ENCODE measurements at places on chromosomes 13 and 19.

GRCh38 chr19:44703336-44704078 is 4.6 kb downstream of the CEACAM16 start:
- DNase-seq, result no peak

- DNase-seq, result no peak
These were observed 3.3 kb upstream of the TM6SF2 start for GRCh38 chr19:19276386-19276785.

DNA sequence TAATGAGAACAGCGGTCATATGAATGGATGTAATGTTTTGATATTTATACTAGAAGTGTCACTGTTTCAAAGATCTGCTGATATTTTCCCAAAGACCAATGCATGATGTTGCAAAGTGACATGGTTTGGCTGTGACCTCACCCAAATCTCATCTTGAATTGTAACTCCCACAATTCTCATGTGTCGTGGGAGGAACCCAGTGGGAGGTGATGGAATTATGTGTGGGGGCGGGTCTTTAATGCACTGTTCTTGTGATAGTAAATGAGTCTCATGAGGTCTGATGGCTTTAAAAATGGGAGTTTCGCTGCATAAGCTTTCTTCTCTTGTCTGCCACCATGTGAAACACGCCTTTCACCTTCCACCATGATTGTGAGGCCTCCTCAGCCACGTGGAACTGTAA is 98.3 kb downstream of the AKAP11 start:
- peak; percentile 40 for DNase-seq

- DNase-seq, result no peak
These were observed 116.0 kb downstream of the ZAR1L start for GRCh38 chr13:32199168-32199567.

GRCh38 chr13:73708393-73708985 is 425.7 kb downstream of the KLF12 start:
- DNase-seq, result no peak

GRCh38 chr19:28021259-28022185 is 1191.4 kb downstream of the UQCRFS1 start:
- DNase-seq, result no peak

- DNase-seq, result no peak
These were observed 1.3 kb upstream of the ISYNA1 start for GRCh38 chr19:18439025-18439909.

DNA sequence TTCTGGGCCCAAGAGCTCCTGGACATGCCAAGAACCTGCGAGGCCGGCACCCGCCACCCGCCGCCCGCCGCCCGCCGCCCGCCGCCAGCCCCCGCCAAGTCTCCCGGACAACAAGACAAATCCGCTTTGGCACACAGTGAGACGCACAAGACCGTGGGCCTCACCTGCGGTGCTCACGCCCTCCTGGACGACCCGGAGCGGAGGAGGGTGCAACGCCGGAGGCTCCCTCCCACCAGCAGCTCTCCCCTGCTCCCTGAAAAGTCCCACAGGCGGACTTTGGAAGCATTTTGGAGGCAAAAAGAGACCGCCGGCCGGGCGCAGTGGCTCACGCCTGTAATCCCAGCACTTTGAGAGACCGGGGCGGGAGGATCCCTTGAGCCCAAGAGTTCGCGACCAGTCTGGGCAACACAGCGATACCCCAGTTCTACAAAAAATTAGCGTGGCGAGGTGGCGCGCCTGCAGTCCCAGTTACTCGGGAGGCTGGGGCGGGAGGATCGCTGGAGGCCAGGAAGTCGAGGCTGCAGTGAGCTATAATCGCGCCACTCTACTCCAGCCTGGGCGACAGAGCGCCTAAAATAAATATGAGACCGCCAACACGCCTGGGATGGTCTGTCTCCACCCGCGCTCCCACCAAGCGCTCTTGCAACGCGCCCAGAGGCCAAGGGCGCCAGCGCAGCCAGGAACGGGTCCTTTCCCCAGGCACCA is 783 bp downstream of the RHPN2 start:
- no peak for DNase-seq

- no peak for DNase-seq
These were observed 3.9 kb downstream of the GPR108 start for GRCh38 chr19:6733338-6734095.

DNA sequence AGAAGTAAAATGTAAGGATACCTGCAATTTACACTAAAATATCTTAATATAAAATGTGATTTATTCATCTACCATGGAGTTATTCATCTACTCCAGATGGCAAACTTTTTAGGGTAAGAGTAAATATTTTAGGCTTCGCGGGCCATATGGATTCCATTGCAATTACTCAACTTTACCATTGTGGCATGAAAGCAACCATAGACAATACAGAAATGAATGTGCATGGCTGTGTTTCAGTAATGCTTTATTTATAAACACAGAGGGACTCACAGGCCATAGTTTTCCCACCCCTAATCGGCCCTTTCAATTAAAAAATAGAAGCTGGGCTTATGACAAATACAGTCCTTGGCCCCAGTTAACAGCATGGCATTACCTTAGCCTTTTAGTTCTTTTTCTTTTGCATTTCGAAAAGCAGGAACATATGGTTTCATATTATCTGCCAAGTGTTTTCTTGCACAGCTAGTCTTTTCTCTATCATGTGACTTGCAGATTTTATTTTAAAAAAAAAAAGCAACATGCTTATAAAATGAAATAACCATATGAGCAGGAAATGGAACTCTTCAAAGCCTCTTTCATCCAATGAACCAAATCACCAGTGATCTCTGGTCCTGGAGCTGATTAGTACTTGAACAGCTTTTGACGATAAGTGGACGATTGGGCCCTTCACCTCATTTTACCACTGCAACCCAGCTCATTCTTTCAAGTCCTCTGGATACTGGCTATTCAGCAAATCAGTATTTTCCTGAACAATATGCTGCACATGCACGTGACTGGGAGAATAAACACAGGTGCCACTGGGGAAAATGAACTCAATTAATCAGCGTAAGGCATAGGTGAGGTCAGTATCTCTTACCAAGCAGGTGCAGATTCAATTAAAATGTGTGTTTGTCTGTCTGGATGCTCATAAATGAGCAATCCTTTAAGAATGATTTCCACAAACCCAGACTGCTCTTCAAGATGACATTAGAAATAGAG is 63.9 kb downstream of the LHFPL6 start:
- no peak for DNase-seq

DNA sequence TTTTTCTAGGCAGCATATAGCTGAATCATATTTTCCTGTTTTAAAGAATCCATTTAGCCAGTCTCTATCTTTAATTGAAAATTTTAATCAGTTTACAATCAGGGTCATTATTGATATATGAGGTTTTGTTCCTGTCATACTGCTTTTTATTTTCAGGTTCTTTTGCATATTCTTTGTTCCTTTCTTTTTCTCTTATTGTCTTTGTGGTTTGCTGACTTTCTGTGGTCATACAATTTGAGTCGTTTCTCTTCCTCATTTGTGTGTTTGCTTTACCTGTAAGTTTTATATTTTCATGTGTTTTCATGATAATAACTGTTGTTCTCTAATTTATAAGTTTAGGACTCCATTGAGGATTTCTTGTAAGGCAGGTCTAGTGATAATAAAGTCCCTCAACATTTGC is 812.6 kb downstream of the DACH1 start:
- DNase-seq, result no peak

DNA sequence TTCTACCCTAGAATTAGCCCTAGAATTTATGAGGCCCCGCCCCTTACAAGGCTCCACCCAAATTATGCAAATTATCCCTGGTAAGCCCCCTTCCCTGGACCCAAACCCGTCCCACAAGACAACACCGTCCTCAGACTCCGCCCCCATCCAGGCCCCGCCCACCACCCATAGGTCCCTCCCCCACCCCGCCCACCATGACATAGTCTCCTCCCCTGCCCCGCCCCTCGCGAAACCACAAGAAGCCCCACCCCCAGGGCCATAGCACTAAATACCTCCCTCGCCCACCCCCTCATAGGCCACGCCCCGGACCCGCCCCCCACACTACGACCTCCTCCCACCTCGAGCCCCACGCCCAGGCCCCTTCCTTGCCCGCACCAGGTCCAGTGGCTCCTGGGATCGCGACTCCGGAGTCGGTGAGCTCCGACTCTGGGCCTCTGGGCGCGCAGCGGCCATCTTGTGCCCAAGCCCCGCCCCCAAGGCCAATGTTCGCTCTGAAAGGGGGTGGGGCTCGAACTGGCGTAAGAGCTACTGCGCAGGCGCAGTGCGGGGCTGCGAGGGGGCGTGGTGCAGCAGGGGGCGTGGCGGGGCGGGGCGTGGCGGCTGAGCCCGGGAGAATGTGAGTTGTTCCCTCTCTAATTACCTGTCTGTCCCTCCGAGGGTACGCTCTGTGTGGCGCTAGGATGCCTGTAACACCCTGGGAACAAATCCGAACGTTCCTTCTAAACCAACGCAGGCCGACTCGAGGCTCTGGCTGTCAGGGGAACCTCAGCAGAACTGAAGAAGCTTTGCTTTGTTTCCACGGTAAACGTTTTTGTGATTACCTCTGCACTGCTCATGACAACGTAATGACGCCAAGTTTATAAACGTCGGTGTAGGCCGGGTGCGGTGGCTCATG is at the start of gene ZNF784:
ZNF784 (minus strand) TSS at position 458 of the 895 bp plus-strand sequence; CDS start at position 453, 5 bp downstream.
- peak; percentile 98 for DNase-seq

- no peak for DNase-seq
These were observed 16.4 kb upstream of the PRR19 start for GRCh38 chr19:42285541-42285941.

DNA sequence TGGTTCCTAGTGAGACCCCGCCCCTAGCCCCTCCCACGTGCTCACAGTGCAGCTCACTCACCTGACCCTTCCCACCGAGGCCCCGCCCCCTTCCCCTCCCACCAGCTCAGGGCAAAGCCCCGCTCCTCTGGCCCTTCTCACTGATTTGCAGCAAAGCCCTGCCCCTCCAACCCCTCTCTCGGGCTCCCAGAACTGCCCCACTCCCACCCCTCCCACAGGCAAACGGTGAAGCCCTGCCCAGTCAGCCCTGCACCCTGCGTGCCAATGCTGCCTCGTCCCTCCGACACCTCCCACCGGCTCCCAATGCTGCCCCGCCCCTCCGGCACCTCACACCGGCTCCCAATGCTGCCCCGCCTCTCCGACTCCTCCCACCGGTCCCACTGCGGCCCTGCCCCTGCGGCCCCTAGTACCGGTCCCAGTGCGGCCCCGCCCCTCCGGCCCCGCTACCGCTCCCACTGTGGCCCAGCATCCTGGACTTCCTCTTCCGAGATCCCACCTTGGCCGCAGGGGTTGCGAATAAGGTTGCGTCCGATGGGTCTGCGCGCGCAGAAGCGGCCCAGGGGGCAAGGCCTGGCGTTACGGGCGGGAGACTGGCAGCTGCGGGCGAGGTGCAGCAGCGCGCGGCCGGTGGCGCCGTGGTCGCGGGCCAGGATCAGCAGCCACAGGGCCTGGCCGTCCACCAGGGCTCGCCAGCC is 834 bp downstream of the FBXO27 start:
- peak; percentile 78 for DNase-seq

GRCh38 chr19:49808711-49809159 is 4.4 kb downstream of the FUZ start:
- DNase-seq, result peak; percentile 87

DNA sequence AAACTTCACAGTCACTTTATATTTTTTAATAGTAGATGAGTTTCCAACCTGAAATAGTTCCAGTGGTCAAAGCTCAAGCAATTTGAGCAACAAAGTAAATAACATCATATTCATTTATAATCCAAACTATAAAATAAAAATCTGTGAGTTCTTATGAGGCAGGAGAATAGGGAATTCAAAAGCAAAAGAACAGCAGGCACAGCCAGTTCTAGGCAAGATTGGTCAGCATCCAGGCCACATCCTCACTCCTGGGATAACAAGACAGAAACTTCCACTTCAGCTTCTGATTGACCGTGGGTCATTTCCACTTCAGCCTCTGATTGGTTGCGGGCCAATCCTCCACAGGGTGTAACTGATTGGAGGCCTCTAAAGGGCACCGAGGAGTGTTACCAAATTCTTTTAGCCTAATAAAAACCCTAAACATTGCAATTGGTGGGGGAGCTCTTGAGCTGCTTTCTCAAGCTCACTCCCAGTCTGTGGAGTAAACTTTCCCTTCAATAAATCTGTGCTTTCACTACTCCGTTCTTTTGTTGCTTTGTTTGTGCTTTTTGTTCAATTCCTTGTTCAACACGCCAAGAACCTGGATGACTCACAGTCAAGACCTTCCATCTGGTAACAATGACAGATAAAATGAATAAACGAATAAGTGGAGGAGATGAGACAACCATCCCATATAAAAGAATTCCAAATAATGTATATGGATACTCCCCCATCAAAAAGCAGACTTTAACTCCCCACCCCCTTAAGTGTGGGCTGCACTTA is 42.6 kb upstream of the AMER2 start:
- DNase-seq, result no peak
